Astrocyte (in vitro differentiated cells and primary cell): ENCODE measurements at places on chromosomes 11 and 22.

- H3K4me1 ChIP-seq, result peaks cover 3% of the 10 kb centered on the region
- H3K36me3 ChIP-seq, result no peaks in the 10 kb centered on the region
- H3K27me3 ChIP-seq, result no peaks in the 10 kb centered on the region
- no peak for DNase-seq
- no peak overlapping the region for H3K27ac ChIP-seq
- no peak overlapping the region for H3K4me3 ChIP-seq
Measured at GRCh38 chr11:4190098-4190497, 95.5 kb downstream of the RRM1 start.

DNA sequence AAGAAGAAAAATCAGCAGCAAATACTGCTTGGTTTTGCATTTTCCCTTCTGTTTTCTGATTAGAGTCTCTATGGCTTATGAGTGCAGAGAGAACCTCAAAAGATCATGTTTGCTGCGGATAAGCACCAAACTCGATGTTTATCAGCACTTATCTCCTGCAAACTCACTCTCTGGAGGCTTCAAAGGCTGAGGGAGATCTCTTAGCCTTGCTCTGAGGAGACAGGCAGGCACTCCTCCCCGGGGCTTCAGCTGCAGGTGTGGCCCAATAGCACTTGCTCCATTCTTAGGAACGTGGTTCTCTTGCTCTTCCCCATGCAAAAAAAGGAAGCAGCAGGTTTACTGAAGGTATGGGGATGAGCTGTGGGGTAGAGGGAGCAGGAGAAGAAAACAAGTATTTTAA lies 45.1 kb downstream of the FLI1 start:
- H3K4me3 ChIP-seq, result no peak overlapping the region
- no peak overlapping the region for H3K27ac ChIP-seq
- H3K36me3 ChIP-seq, result no peaks in the 10 kb centered on the region
- peaks cover under 1% of the 10 kb centered on the region for H3K4me1 ChIP-seq

DNA sequence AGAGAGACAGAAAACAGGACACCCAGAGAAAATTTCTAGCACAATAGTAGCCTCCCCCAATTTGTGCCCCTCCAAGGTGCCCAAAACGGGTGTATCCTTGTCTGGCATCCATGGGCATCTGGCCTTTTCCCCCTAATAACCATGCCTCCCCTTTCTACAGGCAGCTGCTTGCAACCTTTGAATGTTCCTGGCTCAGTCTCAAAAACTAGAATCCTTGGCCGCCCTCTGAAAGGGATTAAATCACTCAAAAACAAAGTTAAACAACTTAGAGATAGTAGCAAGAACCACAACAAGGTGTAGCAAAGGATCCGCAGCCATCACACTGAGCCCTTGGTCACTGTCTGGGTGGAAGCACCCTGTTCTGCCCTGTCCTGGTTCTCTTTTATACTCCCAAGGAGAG lies 105.6 kb downstream of the MN1 start:
- no peak overlapping the region for H3K27ac ChIP-seq
- no peaks in the 10 kb centered on the region for H3K27me3 ChIP-seq
- no peaks in the 10 kb centered on the region for H3K36me3 ChIP-seq
- H3K4me3 ChIP-seq, result no peak overlapping the region
- no peak for DNase-seq

GRCh38 chr11:25587496-25587895 lies 744.4 kb upstream of the ANO3 start:
- DNase-seq, result no peak
- H3K27ac ChIP-seq, result no peak overlapping the region
- no peaks in the 10 kb centered on the region for H3K36me3 ChIP-seq
- no peaks in the 10 kb centered on the region for H3K4me1 ChIP-seq

GRCh38 chr22:30297991-30298701 lies 8.8 kb upstream of the CASTOR1 start:
- peaks cover 13% of the 10 kb centered on the region for H3K4me1 ChIP-seq
- DNase-seq, result no peak
- no peaks in the 10 kb centered on the region for H3K27me3 ChIP-seq
- no peak overlapping the region for H3K27ac ChIP-seq
- H3K4me3 ChIP-seq, result no peak overlapping the region

DNA sequence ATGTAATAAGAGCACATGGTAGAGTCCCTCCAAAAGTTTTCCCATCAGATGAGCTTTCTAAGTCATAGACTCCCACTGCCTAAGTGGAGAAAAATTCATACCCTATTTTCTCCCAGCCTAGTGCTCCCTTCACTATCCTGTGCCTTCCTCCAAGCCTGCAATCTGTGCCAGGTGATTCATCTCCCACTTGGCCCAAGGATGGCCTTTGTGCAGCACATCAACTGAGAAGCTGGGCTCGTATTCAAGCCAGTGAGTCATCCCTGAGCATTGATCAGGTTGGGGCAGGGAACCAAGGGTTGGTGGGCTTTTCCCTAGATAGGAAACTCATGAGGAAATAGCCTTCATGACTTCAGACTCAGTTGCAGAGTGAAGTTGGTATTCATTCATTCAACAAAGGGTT lies 64.6 kb downstream of the PANX1 start:
- no peak overlapping the region for H3K4me3 ChIP-seq
- H3K27me3 ChIP-seq, result no peaks in the 10 kb centered on the region
- DNase-seq, result peak; percentile 90
- H3K27ac ChIP-seq, result no peak overlapping the region
- H3K4me1 ChIP-seq, result peaks cover 10% of the 10 kb centered on the region

GRCh38 chr11:66720223-66720898 lies 8.7 kb downstream of the SPTBN2 start:
- peaks cover 13% of the 10 kb centered on the region for H3K4me1 ChIP-seq
- H3K27me3 ChIP-seq, result peaks cover 4% of the 10 kb centered on the region
- peak; percentile 72 for DNase-seq
- no peak overlapping the region for H3K27ac ChIP-seq
- H3K4me3 ChIP-seq, result peak overlapping the region; percentile 17

DNA sequence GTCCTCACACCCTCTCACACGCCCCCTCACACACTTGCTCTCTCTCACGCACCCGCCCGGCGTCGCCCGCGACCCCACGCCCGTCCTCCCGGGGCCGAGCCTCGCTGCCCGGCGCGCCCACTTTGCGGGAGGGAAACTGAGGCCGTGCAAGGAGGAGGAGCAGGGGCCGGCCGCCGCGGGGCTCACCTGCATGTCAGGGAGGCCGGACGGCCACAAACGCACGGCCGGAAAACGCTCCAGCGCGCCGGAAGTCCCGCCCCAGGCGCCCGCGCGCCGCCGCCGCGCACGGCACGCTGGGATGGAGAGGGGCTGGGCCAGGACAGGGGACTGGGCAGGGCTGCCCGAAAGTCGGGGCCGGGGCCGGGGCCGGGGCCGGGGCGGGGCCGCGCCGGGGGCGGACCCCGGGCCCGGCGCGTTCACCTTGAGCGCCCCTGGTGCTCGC lies at the start of gene CHID1:
Gene CHID1 (minus strand): TSS at position 222 of the 442 bp plus-strand sequence. CDS start 5,994 bp downstream, outside the sequence.
- no peaks in the 10 kb centered on the region for H3K36me3 ChIP-seq
- H3K4me1 ChIP-seq, result peaks cover 10% of the 10 kb centered on the region
- peak within 1 kb of the TSS; percentile 67 for H3K4me3 ChIP-seq
- peak within 1 kb of the TSS; percentile 85 for H3K27ac ChIP-seq
- H3K27me3 ChIP-seq, result no peaks in the 10 kb centered on the region
- peak; percentile 69 for DNase-seq

DNA sequence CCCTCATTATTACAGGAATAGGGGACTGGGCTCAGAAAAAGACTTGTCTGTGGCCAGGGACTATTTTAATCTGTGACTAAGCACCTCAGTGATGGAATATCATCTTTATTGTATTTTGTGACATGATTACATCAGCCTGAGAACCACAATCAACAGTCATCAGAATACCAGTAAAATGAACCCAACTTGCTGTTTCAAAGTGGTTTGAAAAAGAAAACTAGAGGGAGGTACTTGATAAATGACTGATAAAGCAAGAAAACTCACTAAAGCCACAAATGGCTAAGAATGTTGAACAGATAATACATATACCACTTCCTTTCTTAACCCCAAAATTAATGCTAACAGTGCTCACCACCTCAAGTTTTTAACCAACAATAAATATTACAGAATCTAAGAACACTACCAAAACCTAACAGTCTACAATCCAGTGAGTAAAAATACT lies 155.7 kb downstream of the ATG16L2 start:
- H3K4me1 ChIP-seq, result peaks cover 12% of the 10 kb centered on the region
- H3K27me3 ChIP-seq, result no peaks in the 10 kb centered on the region
- peak overlapping the region; percentile 30 for H3K27ac ChIP-seq
- H3K36me3 ChIP-seq, result no peaks in the 10 kb centered on the region

DNA sequence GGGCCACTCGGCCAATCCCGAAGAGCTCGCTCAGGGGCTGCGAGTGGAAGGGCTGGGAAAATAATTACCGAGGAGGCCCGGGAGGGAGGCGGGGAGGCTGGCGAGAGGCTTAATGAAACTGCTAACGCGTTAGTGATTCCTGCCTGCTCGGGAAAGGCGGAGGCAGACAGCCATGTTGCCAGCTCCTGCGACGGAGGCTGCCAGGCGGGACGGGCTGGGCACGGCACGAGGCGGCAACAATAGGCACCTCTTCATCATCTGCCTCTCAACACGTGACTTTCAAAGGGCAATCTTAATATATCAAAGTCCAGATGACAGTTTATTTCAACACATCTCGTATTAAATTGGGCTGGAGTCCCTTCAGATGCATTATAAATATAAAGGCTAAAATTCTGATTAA lies 68.0 kb upstream of the TCF20 start:
- no peaks in the 10 kb centered on the region for H3K4me1 ChIP-seq
- H3K4me3 ChIP-seq, result no peak overlapping the region
- H3K27me3 ChIP-seq, result peaks cover 10% of the 10 kb centered on the region

GRCh38 chr22:50710221-50710620 lies 27.8 kb upstream of the ACR start:
- no peaks in the 10 kb centered on the region for H3K27me3 ChIP-seq
- no peak overlapping the region for H3K4me3 ChIP-seq
- DNase-seq, result no peak
- H3K27ac ChIP-seq, result no peak overlapping the region

GRCh38 chr11:788009-788640 lies 1.8 kb downstream of the CEND1 start:
- no peak for DNase-seq
- no peak overlapping the region for H3K27ac ChIP-seq
- no peak overlapping the region for H3K4me3 ChIP-seq

DNA sequence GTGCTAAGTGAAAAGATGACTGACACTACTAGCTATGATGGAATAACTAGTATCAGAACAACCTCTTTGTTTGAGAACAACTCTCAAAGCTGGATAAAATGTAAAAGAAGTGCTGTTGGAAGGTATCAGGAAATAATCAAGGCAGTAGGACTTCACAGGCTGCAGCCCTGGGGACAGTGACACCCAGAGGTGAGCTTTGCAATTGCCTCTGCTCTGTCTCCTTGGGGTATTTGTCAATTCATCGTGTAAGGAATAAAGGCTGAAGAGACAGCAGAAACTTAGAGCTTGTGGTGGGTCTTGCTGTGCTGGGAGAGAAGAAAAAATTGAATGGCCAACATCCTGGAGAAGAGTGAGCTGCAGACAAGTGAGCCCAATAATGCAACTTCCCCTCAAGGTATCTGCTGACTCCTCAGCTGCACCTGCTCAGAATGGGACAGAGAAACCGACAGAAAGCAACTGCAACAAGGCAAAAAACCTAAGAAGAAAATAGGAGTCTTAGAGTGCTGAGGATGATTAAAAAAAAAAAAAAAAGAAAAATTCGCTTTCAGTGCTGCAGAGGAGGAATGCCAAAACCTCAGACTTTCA lies 141.1 kb downstream of the RCN1 start:
- no peaks in the 10 kb centered on the region for H3K36me3 ChIP-seq
- DNase-seq, result peak; percentile 9
- no peaks in the 10 kb centered on the region for H3K4me1 ChIP-seq
- no peaks in the 10 kb centered on the region for H3K27me3 ChIP-seq
- no peak overlapping the region for H3K27ac ChIP-seq
